ENCODE measurements at places on chromosomes 3 and 15.

- no peak for DNase-seq
These were observed 914.7 kb downstream of the PLOD2 start for GRCh38 chr3:145246291-145246690.

DNA sequence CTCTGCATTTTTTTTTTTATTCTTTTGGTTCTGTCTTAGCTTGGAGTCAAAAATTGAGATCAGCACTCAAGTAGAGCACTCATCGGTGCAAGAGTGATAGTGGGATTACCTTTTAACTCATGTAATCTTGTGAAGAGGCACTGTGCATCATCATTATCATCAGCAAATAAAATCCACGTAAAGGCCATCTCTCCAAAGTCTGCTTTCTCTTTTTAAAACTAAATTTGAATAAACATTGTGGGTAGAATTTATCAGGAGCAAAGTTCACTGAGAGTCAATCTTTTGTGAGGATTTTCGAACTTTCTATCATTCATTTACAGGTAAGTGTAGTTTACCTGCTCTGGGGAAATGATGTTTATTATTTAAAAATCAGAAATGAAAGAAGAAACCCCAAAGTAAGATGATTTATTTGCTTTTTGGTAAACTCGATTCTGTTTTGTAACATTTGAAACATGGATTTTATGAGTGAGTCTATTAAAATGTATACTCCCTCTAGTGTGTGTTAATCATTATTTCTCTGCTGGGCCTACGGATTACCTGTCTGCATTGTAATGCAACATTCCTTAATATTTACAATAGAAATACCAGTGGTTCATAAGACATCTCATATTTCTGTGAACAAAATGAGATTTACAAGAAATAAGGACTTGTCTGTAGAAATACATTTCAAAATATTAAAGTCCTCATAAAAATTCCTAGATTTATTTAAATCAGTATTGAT lies 327.7 kb upstream of the NAALADL2 start:
- no peak for DNase-seq

DNA sequence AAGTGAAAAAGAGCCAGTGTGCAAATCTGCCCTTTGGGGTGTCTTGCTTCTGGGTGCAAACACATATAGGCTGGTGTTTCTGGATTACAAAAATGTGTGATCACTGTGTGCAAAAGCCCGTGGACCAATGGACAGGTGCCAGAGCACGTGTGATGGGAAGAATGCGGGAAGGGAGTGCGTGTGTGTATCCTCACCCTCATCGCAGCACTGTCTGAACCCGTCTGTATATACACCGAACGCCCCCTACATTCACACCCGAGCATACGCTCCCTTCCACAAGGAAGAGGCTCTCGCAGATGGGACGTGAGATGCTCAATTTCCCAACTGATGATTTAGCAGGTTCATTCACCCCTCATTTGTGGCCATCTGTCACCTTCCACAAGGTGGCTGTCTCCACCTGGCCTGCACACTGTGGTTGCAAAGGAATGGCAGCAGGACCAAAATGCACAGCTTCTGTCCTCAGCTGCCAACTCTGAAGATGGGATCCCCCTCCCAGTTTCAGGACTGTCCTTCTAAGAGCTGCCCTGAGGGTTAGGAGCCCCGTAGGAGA lies 19.4 kb upstream of the SLC6A1 start:
- DNase-seq: no peak

- DNase-seq: no peak
These were observed 21.3 kb upstream of the LRRC58 start for GRCh38 chr3:120370463-120370862.

DNA sequence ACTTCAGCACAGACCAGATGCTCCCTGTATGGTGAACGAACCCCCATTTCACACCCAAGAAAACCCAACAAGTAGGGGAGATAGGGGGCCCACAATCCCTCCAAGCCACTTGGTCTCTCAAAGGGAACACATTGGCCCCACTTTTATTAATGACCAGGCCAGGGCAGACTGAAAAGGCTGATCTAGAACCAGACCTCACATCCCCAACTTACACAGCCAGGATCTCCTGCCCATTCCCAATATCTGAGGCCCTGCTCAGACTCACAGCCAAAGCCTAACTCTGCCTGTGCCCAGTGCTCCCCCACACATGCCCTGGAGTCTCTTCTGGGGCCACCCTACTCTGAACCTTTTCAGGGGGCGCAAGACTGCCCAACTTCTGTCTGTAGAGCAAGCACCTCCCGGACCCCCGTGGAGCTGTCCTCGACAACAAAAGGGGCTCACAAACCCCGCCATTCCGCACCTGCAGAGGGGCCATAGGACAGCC lies 1.8 kb downstream of the PLXNB1 start:
- DNase-seq: no peak

DNA sequence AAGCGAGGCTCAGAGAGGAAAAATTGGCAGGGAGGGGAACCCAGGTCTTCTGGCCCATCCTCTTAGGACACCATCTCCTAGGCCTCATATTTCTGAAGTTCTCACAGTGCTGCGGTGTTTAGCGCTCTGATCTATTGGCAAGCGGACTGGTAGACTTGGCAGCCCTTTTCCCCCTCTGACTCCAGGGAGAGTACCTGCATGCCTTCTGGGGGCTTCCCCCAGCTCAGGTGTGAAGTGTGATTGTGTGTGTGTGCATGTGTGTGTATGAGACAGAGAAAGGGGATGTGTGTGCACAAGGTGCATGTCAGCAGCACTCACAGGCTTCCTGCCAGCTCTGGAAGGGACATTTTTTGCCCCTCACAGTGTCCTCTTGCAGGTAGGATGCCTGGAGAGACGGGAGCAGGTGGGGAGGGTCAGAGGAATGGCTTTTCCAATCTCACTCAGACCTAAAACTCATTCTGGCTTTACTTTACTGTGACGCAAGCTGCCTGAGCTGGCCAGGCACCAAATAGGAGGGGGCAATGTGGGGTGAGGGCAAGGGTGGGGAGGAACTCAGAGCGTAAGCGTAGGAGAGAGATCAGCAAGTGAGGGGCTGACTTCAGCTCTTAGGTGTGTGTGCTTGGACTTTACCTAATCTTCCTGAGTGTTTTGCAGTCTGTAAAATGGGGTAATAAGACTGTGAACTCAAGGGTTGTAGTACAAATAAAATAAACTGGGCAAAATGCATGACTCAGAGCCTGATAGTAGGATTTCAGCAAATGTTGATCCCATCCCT lies 4.0 kb upstream of the IL17RE start:
- no peak for DNase-seq

DNA sequence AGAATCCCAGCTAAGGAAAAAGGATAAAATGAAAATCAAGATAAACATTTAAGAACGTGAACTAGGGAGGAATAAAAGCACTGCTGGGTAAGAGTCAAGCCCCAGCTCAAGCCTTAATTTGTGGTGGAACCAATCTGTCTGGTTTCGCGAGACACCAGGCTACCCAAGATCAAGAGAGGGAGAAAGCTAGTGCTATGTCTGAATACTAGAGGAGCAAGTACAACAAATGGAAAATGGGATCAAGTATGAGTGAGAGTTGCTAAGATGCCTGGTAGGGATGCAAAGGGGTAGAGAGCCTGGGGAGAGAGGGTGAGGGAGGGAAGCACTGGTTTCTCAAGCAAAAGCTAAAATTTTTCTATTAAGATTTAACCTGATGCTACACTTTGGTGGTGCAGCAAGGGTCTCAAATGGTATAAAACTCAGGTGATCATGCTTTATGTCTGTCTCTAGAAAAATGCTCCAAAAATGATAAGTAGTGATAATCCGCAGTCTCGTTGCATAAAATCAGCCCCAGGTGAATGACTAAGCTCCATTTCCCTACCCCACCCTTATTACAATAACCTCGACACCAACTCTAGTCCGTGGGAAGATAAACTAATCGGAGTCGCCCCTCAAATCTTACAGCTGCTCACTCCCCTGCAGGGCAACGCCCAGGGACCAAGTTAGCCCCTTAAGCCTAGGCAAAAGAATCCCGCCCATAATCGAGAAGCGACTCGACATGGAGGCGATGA lies 1.7 kb upstream of the SETD5 start:
- no peak for DNase-seq

DNA sequence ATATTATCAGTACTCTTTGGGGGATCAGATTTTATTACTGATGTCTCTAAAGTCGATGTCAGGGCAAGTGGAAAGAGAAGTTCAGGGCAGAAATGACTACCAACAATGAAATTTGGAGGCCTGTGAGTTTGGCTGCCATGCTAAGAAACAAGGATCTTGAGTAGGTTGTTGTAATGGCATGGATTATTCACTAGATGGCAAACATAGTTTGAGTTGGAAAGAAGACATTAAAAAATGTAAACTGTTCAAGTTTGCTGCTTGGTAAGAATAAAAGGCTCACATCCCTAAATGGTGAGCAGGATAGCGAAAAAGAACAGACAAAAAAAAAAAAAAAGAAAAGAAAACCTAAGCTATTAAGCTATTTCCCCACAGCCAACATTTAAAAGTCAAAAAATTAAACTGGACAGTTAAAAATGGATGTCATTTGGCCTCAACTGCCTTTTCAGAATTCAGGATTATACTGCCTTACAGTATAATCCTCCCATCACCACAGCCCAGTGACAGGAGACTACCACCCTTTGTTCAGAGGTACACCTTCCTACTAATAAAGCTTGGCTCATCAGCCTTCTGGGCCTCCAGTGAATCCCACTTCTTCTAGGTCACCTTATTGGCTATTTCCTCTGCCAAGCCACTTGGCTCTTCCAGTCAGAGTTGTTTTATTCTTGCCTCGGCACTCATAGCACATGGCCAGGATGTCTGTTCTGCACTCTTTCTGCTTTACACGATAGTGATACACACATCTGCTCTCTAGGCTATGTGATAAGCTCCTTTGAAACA lies 163.7 kb downstream of the PLD1 start:
- peak; percentile 49 for DNase-seq

DNA sequence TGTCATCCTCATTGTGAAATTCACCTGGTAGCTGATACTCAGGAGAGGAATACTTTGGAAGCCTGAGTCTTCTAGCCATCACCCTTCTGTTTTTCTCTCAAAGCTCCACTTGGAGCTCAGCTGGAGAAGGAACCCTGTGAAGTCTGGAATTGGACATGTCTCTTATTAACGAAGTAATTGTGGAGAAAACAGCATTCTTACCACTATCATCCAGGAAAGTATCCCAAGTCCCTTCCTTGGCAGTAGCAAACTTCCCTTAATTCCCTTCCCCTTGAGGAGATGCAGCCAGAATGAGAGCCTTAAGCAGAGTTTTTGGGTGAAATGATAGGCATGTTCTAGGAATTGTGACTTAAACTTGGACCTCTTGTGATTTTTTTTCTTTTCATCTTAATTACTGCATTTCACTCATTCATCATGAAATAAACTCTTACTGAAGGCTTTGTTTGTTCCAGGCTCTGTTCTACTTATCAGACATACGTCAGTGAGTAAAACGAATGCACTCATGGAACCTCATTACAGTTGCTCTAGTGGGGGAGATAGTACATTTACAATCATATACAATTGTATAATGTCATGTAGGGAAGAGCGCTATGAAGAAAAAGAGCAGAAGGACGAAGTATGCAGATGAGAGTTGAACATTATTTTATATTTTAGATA lies 30.5 kb upstream of the TCF12 start:
- no peak for DNase-seq

DNA sequence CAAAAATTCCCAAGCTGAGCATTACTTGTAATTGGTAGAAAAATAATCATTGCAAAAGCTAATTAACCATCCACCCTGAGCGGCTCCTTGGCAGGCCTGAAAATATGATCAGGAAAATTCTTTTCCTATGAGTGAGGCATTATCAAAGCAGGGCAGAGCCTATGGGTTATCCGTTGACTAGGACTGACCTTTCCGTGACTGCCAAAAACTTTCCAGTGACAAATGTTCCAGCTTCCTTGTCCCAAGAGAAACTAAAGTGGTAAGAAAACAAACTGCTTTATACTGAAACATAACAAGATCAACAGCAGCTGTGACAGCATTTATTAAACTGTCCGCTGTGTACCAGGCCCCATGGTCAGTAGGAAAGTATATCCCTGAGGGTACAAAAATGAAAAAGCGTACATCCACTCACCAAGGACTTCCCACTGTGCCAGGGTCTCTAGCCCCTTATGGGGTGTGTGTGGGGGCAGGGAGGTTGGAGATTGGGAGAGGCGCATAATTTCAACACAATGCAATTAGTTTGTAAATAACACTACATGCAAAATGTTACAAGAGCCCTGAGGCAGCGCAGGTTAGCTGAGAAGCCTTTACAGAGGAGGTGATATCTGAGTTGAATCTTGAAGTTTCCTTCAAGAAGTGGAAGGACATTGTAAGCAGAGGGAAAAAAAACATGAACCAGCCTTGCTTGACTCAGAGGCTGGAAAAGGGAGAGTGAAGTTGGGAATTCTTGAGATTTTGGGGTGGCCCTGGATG lies 8.5 kb downstream of the LIPC start:
- DNase-seq: no peak

DNA sequence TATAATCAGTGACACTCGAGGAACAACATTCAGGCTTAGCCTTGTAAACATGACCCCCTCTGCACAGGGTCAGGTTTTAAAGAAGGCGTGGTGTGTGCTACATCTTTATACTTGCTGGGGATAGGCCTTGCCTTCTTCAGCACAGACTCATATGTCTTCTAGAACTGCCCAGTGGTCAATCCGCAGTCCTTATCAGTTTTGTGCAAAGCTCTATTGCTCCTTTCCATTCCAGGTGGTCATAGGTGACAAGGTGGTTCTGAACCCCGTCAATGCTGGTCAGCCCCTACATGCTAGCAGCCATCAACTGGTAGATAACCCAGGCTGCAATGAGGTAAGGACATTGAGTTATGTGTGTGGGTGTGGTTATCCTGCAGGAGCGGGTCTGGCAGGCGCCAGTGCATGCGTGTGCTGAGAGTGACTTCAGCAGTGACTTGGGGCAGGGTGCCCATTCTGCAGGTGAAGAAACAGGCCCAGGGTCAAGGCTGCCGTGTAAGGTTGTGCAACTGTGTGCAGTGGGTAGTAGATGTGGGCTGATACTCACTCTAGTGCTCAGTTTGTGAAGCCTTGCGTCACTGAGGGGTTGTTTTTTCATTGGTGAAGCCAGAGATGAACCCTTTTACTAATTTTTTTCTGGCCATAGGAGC lies 150.9 kb downstream of the ITPR1 start:
- DNase-seq: no peak

GRCh38 chr3:25558121-25558520 lies 106.6 kb downstream of the TOP2B start:
- DNase-seq: no peak

- DNase-seq: no peak
These were observed 14.0 kb downstream of the NANOGP8 start for GRCh38 chr15:35071106-35071505.

- DNase-seq: peak; percentile 41
These were observed 37.6 kb upstream of the SLC9A9 start for GRCh38 chr3:143885780-143886427.

- no peak for DNase-seq
These were observed 208.5 kb downstream of the CLSTN2 start for GRCh38 chr3:140143367-140144069.

DNA sequence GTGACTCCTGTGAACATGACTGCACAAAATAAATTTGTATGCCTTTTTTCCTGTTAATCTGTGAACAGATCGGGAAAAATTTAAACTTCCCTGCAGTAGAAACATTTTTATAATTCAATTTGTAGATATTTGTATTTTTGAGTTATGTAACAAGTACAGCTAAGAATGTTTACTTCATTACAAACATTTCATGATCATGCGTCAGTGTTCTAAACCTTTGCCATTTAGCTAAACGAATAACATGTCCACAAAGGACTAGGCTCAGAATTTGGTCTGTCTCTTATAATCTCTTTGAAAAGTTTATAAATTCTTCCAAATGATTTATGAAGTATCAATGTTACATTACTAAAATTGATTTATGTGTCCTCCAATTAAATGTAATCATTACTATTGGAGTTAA lies 17.3 kb upstream of the CRYBG3 start:
- no peak for DNase-seq
